PC-9 (cell line): ENCODE measurements at places on chromosomes 12 and 14. TPM values are rescaled to one million over a fixed set of nuclear protein-coding genes. Genes with fewer than 3 reads are reported as not detected.

Gene STXBP6
- total RNA-seq, result 10.0 and 12.3 TPM in 2 replicates

DNA sequence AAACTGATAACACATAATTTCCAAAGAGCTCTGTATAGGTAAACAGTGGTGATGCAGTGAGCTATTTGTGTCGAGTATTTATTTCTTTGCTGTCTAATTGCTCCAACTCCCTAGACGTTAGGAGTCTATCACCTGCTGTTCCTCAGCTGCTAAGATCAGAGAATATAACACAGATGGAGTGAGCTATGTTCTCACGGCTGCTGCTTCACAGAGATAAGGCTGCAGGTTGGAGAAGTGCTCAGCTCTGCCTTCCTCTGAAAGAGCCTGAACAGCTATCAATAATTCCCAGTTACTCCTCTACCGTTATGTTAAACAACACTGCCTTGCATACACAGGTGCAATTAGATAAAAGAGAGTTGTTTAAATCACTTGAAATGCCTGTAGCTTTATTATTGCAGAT lies 103.2 kb upstream of the MDGA2 start:
- peak; percentile 40 for DNase-seq

- no peak for DNase-seq
Observed at GRCh38 chr14:104518659-104519350, 60.8 kb upstream of the C14orf180 start.

DNA sequence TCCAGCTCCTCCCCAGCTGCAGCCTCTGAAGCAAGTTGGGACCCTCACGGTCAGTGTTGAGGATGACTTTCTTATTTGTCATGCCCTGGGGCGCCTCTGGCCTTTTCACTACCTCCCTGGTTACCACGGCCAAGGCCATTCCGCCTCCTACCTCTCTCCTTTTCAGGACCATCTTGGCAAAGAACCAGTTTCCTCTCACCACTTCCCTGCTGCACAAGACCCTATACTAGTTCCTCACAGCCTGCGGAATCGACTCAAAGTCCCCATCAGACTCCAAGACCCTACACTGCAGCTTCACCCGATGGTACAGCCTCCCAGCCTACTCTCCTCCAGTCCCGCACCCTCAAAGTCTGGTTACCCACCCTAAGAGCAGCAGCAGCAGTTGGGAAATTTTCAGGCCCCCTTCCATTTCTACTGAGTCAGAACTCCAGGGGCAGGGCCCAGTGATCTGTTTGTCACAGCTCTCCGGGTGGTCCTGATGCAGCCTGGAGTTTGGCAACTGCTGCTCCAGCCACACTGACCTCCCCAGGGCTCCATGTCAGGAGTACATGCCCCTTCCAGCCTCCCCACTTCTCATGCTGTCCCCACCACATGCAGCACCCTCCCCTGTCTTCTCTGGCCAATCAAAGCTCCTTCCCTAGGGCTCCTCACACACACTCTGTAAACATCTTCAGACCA lies 5.4 kb downstream of the VWF start:
- no peak for DNase-seq

DNA sequence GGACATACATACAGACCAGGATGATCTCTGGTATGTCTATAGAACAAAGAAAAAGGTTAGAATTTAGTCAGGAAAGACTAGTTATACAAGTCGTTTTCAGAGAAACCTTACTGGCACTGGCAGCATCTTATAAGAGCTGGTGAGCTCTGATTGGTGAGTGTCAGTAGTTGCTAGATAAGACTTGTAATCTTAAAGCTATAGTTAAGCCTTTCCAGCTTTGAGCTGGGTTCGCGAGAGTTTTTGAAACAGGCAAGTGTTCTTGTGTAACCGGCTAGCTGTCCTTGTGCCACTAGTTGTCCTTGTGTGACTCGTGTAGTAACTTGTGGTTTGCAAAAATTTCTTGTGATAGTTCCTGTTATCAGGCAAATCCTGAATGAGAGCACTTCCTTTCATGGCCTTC lies 740.9 kb downstream of the GALC start:
- DNase-seq, result no peak
